ENCODE measurements at places on chromosomes 1 and 21.

DNA sequence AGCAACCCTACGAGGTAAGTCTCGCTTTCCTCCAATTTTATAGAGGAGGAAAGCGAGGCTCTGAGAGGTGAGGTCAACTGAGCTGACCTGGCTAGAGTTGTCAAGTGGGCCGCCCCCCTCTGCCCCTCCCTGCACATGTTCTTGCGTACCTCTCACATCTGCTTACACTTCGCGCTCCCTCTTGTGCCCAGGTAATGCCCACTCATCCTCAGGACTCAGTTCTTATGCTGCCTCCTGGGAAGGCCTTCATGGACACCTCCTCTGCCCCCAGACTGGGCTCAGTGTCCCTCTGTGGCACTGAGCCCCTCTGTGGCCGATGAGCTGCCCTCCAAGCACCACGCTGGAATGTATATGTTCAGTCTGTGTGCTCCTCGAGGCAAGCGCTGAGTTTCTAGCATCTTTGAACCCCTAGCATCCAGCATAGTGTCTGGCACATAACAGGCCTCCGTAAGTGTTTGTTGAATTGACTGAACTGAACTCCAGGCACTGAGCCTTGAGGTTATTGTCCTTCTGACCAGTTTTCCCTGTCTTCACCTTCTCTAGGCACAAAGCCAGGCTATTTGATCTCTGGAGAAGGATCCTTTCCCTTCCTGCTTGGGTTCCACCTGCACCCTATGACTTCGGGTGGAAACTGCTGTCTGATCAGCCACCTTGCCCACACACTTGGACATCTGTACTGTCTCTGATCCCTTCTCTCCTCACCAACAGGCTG is 13.5 kb downstream of the MOV10 start:
- no peak for DNase-seq

- no peak for DNase-seq
These were observed 156.3 kb downstream of the PAPPA2 start for GRCh38 chr1:176619261-176619660.

- DNase-seq: no peak
These were observed 59.4 kb downstream of the EPB41 start for GRCh38 chr1:28973596-28974421.

GRCh38 chr1:77655431-77655974 is 27.0 kb downstream of the ZZZ3 start:
- DNase-seq: no peak

DNA sequence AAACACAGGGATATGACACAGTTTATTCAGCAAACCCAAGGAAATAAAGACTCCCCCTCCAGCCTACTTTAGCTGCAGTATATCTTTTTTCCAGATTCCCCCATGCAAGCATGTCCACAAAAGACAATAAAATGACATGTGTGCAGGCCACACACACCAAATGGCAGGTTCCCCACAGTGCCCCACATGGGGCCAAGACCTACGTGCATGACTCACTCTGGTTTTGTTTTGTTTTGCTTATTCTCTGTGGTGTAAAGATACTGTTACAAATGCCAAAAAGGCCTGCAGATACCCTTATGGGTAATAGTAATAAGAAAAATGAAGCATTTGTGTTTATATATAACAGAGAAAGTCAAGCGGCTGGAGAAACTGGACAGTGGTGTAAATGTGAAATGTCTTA is 71.6 kb downstream of the RD3 start:
- no peak for DNase-seq

GRCh38 chr1:221602830-221603229 is 139.1 kb downstream of the DUSP10 start:
- no peak for DNase-seq

- no peak for DNase-seq
These were observed 21.7 kb downstream of the APP start for GRCh38 chr21:26148840-26149354.

DNA sequence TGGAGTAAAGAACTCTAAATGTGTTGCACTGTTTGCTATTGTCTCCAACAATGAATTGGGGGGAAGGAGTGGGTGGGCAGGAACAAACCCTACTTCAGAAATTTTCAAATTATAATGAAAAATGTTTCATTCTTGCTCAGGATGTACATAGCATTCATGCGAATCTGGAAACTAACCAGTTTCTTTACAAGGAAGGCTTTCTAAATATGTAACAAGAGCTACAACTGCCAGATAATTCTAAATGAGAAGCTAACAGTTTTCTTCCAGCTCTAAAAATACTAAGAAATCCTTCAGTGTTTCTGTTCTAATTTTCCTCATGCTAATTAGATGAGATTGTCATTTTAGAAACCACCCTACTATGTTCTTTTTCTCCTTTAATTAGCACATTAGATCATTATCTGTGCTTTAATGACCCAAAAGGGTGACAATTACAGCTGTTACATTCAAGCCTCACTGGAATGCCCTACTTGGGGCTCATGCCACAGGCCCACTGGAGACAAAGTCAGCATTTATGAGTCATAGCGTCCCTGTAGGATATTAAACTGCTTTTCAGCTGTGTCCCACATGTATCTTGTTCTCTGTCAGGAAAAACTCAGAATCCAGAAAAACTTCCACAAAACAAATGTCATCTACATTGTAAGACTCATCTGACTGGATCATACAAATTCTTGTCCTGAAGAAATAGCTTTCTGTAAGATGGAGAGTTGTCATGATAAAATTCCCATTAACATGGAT is 804.6 kb upstream of the CXADR start:
- DNase-seq: no peak

- DNase-seq: no peak
These were observed 45.8 kb downstream of the ARHGEF11 start for GRCh38 chr1:156999596-157000320.

DNA sequence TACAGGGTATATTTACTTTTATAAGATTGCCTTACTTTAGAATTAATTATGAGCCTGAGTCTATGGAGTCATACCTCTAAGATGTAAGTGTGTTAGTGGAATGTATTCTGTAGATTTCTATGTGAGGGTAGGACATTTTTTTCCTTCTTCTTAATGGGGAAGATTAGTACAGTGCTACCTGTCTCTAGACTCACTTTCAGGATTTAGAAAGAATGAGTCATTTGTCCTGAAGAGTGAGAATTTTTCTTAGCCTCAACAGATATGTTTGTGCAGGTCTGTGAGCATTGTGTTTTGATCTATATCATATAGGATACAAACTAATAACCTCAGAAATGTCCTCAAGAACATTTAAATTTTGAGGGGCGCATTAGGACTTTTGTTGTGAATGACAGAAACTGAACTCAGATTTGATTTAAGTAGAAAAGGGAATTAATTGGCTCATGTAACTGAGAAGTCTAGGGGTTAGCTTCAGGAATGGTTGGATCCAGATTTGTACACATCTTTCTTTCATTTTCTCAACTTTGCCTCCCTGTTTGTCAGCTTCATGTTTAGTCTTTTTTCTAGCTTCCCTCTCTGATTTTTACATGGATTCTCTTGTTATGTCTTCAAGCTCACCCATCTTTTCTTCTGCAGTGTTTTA is 45.3 kb downstream of the TTC3 start:
- DNase-seq: no peak

DNA sequence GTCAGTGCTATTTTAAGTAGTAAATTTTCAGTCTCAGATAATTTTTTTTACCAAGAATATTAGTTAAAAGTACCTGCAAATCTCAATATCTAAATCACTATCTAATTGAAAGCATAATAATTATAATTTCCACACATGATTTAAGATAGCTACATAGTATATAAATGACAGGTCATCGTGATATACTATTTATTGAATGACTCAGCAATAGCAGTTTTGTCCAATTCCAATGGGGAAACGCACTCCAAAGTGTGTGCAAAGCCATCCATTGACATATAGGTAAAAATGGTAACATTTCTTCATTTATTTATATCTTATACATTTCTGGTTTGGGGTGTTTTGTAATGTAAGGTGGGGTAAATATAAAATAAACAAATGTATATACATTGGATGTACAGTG is 19.5 kb downstream of the ADGRL4 start:
- DNase-seq: no peak

DNA sequence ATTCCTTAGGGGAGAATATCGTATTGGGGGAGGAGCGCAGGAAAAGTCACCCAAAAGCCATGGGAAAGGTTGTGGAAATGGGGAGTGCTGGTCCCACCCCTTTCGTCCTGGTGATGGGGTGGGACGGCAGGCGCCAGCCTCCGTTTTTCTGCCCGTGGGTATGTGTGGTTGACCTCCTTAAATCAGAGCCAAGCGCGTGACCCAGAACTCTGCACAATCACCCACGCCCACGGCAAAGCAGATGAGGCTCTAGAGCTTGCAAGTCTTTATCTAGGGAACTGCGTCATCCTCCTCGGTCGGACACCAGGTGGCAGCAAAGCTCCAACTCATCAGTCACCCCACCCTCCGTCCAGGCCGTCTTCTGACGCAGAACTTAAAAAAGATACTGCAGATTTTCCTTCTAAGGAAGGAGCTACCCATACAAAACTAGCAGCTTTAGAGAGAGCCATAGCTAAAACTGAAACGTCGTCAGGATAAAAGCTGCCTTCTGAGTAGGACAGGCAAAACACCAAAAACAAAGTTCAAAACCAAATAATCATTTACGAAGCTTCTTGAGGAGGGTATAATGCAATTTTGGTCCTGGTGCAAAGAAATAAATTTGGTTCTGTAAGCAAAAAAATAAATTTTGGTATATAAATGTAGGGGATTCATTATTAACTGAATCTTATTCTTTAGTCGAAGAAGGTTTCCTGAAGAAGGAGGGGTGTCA is 62.0 kb downstream of the TBX19 start:
- DNase-seq: peak; percentile 84

- DNase-seq: no peak
These were observed 6.8 kb downstream of the CNN3 start for GRCh38 chr1:94920061-94920460.

GRCh38 chr1:43766086-43766784 is 58.9 kb downstream of the ST3GAL3 start:
- no peak for DNase-seq

DNA sequence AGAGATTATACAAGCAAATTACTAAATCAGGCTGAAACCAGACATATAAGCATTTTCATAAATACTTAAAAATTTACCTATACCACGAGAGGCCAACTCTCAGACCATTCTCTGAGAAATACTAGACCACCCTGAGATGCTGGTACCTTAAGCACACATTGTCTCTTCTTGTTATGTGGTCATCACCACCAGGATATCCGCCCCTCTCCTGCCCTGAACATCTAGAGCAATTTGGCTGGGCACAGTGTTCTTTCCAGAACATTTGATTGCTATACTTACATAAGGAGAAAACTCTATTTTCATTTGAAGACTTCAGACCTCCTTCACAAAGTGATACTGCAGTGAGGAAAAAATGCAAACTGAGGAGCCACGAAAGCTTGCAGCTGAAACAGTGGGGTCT is 36.2 kb upstream of the DUSP10 start:
- DNase-seq: no peak

GRCh38 chr1:27638805-27639204 is 3.8 kb upstream of the FGR start:
- no peak for DNase-seq

DNA sequence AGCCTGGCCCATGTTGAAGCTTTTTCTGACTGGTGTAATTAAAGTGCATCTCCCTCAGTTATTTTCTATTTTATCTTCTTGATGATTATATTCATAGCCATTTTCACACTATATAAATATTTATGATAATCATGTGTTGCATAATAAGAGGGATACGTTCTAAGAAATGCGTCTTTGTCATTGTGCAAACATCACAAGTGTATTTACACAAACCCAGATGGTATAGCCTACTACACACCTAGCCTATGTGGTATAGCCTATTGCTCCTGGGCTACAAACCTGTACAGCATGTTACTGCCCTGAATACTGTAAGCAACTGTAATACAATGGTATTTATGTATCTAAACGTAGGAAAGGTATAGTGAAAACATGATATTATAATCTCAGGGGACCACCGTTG is 88.1 kb downstream of the BACH1 start:
- DNase-seq: no peak

- no peak for DNase-seq
These were observed 1536.7 kb upstream of the B3GALT2 start for GRCh38 chr1:194723067-194723466.

DNA sequence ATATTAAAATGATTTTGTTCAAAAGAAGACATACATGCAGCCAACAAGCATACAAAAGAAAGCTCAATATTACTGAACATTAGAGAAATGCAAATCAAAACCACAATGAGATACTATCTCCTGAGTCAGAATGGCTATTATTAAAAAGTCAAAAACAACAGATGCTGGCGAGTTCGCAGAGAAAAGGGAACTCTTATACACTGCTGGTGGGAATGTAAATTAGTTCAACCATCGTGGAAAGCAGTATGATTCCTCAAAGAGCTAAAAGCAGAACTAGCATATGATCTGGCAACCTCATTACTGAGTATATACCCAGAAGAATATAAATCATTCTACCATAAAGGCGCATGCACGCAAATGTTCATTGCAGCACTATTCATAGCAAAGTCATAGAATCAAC is 126.0 kb upstream of the HMCN1 start:
- no peak for DNase-seq

DNA sequence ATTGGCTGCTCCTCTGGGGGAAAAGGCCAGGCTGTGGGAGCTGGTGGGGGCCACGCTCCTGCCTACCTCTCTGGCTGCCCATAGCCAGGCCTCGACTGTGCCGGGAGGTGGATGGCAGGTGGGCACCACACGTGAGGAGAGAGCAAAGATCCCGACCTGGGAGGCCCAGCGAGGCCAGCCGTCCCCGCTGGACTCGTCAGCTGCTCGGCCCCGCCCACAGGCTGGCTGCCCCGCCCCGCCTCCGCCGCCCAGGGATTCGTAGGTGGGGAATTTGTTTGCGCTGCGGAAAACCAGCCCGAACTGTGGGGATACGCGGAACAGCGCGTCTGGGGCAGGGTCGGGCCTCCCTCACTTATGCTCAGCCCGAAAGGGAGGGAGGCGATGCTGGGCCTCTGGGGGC is 31.7 kb downstream of the TP73 start:
- DNase-seq: no peak

- DNase-seq: peak; percentile 88
These were observed 36.0 kb upstream of the IL19 start for GRCh38 chr1:206734499-206735142.

- no peak for DNase-seq
These were observed 7.6 kb downstream of the ARHGEF10L start for GRCh38 chr1:17546946-17547670.

DNA sequence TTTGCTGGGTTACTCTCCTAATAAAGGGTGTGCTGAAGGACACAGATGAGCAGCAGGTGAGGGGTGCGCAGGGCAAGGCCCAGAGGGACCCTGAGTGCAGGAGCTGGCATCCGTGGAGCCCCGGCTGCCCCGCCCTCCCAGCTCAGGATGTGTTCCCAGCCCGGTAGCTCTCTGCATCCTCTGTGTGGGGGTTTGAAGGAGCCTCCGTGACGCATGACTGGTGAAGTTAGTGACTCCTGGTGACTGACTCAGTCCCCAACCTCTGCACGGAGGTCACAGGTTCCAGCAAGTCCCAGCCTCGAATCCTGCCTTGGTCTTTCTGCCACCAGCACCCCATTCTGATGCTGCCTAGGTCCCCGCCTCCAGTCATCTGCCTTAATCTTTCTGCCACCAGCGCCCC is 21.6 kb upstream of the TSPEAR start:
- DNase-seq: no peak

- no peak for DNase-seq
These were observed 304.8 kb downstream of the AJAP1 start for GRCh38 chr1:4959216-4959615.

GRCh38 chr1:15851210-15852035 is 3.9 kb downstream of the SPEN start:
- DNase-seq: no peak

All from central memory CD8-positive, alpha-beta T cell (primary cell).